ENCODE measurements at places on chromosomes 12 and 14.

- DNase-seq: no peak
Measured at GRCh38 chr12:64998371-64999147, 122.5 kb downstream of the WIF1 start.

DNA sequence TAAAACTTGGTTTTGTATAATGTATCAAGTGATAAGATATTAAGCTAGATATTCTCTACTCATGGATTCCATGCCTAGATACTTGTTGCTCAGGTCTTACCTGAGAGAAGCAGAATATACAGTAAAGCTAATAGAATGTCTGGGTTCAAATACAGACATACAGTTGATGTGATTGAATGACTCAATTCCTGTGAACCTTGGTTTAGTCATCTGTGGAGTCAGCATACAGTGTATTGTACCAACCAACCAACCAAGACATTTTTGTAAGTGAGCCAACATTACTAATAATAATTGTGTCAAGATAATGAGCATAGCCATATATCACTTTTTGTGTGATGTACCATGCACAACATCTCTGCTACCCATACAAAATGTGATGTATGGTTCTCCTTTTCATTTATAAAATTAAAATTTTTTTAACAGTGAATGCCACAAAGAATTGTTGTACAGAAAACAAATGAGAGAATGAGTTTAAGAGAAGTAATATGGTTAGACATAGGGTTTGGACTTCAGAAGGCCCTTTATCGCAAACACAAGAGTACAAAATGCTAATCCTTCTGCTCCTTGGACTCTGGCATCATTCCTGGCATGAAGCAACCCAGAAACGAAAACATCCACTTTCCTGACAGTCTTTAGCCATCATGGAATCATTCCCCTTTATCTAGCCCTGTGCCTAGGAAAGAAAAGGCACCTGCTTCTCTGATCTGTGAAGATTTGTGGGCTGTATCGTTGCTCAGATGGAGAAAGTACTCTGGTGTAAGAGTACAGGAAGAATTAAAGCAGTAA lies 977.2 kb upstream of the USP15 start:
- DNase-seq: no peak

- no peak for DNase-seq
Measured at GRCh38 chr12:22463306-22463705, 81.0 kb downstream of the C2CD5 start.

- DNase-seq: no peak
Measured at GRCh38 chr12:90128526-90128925, 419.9 kb upstream of the ATP2B1 start.

- no peak for DNase-seq
Measured at GRCh38 chr12:75864161-75864560, 167.4 kb downstream of the PHLDA1 start.

DNA sequence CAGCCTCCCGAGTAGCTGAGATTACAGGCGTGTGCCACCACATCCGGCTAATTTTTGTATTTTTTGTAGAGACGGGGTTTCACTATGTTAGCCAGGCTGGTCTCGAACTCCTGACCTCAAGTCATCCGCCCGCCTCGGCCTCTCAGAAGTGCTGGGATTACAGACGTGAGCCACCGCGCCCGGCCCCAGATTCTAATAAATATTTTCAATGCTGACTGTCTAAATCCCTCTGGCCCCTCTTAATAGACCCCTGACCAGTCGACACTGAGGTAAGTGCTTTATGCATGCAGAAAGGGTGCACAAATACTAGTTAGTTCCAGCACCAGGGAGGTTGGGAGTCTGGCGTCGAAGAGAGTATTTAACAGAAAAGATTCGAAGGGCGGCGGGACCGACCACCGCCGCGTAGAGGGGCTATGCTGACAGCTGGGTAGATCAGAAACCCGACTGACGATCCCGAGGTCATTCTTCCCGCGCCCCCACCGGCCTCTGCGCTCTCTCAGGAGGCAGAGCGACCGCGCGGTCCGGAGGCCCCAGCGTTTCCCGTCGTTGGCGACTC lies 1.1 kb upstream of the SPATS2 start:
- no peak for DNase-seq

GRCh38 chr12:68043435-68043834 lies 54.2 kb downstream of the IFNG-AS1 start:
- DNase-seq: no peak

- DNase-seq: no peak
Measured at GRCh38 chr12:16603260-16603915, 2.6 kb downstream of the LMO3 start.

DNA sequence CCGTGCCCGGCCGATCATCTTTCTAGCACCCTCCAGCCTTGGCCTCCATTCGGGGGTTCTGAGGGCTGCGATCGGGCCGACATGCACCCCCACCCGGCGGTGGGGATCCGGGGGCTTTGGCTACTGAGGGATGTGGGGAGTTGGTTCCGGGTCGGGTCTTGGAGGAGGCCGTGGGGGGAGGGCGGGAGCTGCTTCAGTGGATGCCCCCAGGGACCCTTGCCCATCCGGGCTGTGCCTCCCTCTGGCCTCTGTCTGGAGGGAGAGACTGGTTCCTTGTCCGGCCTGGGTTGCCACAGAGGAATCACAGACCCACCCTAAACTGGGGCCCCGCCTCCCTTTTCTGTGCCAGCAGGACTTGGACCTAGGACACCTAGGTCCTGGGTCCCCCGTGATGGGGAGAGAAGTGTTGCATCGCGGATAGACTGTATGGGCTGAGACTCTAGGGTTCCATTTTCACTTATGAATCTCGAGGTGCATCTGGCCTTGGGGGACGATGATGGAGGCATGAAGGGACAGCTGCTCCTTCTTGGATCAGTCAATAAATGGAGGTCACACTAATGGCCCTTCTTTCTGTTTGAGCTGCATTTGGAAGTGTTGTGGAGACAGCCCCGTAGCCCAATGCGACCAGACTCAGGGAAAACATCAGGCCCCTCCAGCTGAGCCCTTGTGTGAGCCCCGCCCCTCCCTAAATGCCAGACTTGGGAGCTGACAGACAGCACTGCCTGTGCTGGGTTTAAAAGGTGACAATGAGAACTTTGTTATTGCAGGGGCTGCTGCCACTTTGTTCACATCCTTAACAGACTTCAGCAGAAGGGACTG lies 577 bp downstream of the DTX3 start:
- no peak for DNase-seq

- DNase-seq: no peak
Measured at GRCh38 chr12:70638639-70639360, 1.6 kb upstream of the PTPRB start.

GRCh38 chr12:28027947-28028724 lies 55.6 kb upstream of the PTHLH start:
- DNase-seq: no peak

DNA sequence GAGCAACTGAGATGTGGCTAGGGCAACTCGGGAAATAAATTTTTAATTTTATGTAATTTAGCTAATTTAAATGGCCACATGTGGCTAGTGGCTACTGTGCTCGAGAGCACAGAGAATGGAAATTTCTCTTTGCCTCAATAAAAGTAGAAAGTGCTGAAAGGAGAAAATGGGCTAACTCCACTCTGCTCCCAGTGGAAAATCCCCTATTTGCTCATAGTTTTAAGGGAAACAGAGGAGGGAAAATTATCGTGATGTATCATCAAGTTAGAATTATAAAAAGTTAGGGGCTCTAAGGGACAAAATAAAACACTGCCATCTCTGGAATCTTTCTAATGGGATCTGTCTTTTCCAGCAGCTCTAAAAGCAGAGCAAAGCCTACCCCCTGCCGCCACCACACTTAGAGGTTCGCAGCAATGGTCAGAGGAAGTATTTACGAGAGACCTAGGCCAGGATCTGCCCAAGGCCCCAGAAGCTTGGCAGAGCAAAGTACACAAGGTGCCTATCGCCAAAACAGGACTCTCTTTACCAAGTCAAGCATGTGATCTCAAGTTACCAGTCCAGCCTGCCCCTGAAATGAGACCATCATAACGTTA lies 220.7 kb downstream of the PPM1H start:
- no peak for DNase-seq

DNA sequence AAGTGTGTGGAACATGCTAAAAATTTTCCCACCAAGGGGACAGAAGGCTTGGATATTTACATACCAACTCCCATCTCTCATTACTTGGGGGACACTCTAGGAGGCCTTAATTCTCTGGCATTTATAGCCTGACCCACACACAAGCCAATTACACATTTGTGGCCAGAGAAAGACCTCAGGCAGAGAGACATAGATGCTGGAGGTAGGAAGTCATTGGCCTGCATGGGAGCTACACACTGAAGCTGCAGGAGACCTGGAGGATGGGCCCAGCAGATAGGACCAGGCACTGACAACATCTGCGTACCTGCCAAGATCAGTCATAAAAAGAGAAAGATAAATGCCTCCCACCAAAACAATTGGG lies 61.7 kb downstream of the TBX5 start:
- no peak for DNase-seq

- no peak for DNase-seq
Measured at GRCh38 chr12:82207556-82207955, 150.6 kb downstream of the CCDC59 start.

GRCh38 chr12:65093606-65094005 lies 27.5 kb downstream of the WIF1 start:
- DNase-seq: no peak

GRCh38 chr12:95789126-95790032 lies 1.2 kb downstream of the NTN4 start:
- DNase-seq: no peak

DNA sequence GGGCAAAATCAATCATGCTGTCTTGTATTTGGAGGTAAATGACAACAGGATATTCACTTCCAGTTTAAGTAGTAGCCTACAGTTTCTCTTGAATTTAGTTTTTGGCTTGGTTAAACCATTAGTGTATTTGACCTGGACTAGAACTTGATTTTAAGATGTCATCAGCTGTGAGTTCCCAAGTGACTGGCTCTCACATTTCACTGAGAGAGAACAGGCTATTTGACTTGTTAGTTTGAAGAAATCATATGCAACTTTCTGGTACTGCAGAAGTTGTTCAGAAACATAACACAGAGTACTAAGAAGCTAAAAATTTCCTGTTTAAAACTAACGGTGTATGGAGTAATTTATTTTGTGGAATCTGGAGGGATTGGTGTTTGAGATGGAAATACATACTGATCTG lies 22.3 kb downstream of the MNAT1 start:
- no peak for DNase-seq

DNA sequence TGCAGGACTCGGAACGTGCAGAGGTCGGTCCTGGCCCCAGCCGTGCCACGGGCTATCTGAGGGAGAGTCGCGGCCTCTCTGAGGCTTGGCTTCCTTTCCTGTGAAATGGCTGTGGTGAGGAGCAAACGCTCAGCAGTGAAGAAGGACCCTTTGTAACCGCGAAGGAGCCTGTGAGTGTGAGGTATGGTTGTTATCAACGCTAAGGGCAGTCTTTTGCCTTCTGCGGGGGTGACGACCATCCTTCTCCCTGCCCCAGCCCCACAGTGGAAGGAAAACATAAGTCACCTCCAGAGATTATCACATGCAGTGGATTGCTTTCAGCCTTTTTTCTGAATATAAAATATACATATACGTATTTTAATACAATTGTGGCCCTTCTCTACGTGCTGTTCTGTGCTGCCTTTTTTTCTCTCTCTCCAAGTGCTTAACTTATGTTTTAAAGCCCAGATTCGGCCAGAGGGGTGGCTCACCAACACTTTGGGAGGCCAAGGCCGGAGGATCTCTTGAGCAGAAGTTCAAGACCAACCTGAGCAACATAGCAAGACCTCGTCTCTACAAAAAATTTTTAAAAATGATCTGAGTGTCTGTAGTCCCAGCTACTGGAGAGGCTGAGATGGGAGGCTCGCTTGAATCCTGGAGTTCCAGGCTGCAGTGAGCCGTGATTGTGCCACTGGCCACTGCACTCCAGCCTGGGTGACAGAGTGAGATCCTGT lies 17.4 kb downstream of the TAMALIN start:
- no peak for DNase-seq

- no peak for DNase-seq
Measured at GRCh38 chr14:64080452-64080851, 213.7 kb downstream of the ESR2 start.

DNA sequence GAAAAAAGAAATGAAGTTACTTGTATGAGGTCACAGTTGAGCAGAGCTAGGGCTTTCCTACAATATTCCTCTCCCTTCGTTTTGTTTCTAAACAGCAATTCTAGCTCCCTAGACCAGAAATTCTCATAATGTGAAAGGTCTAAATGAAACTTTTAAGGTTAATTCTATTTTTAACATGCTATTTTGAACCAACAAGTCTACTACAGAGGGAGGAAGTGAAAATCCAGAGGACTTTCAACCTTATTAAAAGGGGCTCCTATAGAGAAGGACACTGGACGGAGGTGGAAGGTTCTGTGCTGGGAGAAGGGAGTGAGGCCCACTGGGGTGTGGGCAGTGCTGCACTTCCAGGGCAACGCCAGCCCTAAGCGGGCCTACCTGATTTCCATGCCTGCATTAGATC lies 13.4 kb downstream of the GSG1 start:
- DNase-seq: no peak

DNA sequence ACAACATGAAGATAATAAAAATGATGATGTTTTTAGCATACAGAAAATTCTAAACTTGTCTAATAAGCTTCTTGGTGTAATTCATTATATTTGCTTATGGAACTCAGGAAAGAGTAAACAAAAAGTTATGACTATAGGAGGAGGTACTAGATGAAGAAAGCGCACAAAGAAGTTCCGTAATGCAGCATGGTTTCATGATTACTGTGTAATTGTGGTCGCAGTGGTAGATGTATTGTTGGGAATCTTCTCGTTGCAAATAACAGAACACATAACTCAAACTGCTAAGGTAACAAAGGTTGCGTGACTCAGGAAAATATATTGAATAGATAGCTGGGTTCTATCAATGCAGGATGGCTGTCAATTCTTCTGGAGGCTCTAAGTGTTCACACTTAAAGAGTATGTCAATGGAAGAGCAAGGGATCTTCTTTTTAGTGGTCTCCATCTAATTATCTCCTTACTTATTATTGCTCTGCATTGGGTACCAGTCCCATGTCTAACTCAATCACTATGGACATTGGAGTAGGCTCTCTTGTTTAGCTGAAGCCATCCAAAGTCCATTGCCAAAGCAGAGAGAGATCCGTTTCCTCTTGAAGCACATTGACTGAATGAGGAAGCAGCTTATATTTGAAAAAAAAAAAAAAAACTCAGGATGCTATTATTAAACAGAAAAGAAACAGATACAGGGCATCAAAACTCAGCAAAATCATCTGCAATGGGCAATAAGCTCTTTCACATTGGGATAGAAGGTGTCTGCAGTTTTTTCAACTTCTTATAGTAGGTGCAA lies 283.4 kb upstream of the ATP2B1 start:
- no peak for DNase-seq

DNA sequence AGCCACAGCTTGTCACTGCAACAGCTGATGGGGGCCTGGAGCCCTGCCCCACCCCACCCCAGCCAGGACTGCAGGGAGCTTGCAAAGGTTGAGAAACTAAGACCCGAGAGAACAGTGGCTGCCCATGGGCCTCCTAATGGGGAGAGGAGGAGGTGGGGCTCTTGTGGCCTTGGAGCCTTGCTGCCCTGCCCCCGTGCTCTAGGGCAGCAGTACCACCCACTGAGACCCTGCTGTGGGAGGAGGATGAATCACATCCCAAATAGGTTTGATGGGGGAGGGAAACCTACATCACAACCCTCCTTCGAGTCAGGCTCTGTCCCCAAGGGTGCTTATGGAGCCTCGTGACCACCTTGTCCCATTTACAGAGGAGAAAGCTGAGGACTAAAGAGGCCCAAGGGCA lies 15.9 kb downstream of the HHIPL1 start:
- DNase-seq: no peak

GRCh38 chr14:92687681-92688433 lies 60.6 kb downstream of the LGMN start:
- no peak for DNase-seq

GRCh38 chr14:62097072-62097471 lies 334.9 kb downstream of the SNAPC1 start:
- no peak for DNase-seq
